ENCODE measurements at places on chromosomes 3 and 15.
A peak's percentile ranks its signal among the peaks of the same experiment; 100 is the strongest.

- DNase-seq = no peak
Observed at GRCh38 chr3:32888739-32889138, 62.7 kb upstream of the CCR4 start.

- DNase-seq = no peak
Observed at GRCh38 chr15:81293728-81294515, 30.0 kb downstream of the STARD5 start.

- peak; percentile 74 for DNase-seq
Observed at GRCh38 chr15:48693484-48693883, 48.0 kb upstream of the FBN1 start.

DNA sequence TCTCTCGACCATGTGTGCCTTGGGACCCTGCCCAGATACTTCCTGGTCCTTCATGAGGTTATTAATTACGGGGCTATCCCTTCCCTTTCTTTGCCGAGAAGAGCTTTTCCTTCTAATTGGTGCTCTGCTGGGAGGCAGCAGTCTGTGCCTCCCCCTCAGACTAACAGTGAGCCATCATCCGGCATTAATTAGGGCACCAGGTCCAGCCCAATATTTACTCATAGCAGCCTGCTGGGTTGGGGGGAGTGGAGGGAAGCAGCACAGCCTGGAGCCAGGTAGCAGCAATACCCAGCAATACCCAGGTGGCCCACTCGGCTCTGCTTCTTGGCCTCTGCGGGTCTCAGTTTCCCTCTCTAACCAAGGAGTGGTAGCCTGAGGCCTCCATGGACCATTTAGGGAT lies 20.1 kb downstream of the CACNA2D2 start:
- DNase-seq = no peak

DNA sequence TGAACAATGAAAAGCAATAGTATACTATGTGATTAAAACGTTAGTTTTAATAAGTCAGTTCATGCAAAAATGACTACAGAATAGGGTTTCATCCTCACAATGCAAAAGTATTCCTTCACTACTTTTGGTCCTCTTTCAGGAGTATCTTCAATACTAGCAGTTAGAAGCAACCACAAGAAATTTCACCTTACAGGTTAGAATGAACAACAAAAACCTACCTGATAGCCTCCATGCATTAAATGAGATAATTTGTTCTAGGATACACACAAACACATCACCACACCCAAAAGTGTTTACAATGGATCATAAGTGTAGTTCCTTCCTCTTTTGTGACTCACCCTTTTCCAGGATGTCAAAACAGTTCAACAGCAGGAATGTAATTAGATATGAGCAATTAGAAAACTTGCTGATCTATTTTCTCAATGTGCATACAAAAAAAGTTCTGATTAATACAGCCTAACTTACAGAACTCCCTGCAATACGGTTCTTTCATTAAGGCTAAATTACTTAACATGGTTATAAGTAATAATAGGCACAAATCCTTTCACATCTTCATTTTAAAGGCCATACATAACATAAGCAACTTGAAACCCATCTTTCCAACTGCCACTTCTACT lies 21.6 kb downstream of the UACA start:
- peak; percentile 53 for DNase-seq

- no peak for DNase-seq
Observed at GRCh38 chr3:18660059-18660458, 234.9 kb upstream of the SATB1 start.

DNA sequence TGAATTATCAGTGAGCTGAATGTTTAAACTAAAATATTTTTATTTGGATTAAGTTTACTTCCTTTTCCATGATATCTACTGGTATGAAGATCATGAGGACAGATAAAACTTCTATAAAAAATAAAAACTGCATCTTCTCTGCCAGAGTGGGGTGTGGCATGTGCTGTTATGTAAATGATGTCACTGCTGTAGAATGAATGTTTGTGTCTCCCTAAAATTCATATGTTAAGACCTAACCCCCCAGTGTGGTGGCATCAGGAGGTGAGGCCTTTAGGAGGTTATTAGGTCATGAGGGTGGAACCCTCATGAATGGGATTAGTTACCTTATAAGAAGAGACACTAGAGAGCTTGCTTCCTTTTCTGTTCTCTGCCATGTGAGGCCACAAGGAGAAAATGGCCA lies 178.7 kb upstream of the DPH6 start:
- DNase-seq = no peak

GRCh38 chr3:107035176-107035575 lies 342.1 kb upstream of the CCDC54 start:
- DNase-seq = no peak

GRCh38 chr3:170760174-170760526 lies 109.8 kb downstream of the RPL22L1 start:
- DNase-seq = peak; percentile 88

GRCh38 chr3:113912552-113913236 lies 35.1 kb upstream of the ZDHHC23 start:
- peak; percentile 64 for DNase-seq

- DNase-seq = no peak
Observed at GRCh38 chr15:43273243-43273642, 6.5 kb upstream of the TGM5 start.

DNA sequence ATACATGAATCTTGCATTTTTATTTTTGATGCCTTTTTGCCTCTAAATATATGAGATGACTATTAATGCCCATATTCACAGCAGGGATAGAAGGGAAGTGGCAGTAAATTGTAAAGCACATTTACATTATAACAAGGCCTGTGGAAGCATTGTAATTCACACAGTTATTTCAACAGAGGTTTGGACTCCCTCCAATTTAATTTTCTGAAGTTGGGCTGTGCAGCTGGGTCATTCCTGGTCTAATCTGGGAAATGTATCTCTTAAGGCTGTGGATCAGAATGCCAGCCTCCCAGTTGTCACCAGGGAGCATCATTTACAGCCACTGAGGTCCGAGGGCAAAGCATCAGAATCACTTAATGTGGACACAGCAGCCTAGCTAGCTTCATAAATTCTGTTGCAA lies 434.5 kb downstream of the MFSD1 start:
- DNase-seq = peak; percentile 46

DNA sequence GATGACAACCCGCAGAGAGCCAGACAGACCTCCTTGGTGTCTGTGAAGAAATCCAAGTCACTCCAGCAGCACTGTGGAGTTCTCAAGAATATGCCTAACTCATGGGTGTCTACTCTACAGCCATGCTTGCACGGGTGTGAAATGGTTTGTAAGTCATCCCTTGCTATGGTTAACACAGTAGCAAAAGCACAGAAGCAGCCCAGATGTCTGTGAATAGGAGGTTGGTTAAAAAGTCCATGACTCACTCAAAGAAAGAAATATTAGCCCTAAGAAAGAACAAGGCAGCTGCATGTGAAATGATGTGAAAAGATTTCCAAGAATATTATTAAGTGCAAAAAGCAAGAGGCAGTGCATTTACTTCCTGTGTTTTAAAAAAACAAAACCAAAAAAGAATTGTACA lies 12.1 kb upstream of the LIMD1 start:
- peak; percentile 81 for DNase-seq

DNA sequence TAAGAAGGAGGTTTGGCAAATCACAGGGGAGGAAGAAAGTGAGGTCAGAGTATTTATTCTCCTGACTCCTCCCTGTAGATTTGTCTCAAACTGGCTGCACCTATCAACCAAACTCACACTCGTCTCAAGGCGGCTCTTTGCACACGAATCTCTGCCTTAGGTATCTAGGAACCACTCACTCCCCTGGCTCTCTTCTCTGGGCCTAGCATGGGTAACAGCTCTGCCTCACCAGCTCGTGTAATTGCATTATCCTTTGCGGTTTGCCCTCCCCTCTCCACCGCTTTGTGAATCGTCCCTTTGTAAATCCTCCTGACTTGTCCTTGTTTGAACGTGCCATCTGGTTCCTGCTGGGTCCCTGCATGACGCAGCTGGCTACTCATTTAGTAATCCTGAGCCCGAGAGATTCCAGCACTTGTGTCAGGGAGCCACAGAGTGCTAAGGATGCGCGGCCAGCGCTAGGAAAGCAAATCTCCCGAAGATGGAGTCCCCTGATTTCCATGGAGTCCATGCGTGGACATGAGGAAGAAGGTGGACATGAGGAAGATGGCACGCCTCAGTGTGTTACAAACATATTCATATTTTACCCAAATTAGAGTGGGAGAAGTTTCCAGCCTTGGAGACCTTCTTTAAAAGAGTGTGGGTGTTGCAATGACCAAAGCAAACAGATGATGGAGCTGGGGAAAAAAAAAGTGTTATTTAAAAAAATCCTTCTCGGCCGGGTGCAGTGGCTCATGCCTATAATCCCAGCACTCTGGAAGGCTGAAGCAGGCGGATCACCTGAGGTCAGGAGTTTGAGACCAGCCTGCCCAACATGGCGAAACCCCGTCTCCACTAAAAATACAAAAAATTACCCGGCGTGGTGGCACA lies 26.7 kb downstream of the NRROS start:
- peak; percentile 78 for DNase-seq

DNA sequence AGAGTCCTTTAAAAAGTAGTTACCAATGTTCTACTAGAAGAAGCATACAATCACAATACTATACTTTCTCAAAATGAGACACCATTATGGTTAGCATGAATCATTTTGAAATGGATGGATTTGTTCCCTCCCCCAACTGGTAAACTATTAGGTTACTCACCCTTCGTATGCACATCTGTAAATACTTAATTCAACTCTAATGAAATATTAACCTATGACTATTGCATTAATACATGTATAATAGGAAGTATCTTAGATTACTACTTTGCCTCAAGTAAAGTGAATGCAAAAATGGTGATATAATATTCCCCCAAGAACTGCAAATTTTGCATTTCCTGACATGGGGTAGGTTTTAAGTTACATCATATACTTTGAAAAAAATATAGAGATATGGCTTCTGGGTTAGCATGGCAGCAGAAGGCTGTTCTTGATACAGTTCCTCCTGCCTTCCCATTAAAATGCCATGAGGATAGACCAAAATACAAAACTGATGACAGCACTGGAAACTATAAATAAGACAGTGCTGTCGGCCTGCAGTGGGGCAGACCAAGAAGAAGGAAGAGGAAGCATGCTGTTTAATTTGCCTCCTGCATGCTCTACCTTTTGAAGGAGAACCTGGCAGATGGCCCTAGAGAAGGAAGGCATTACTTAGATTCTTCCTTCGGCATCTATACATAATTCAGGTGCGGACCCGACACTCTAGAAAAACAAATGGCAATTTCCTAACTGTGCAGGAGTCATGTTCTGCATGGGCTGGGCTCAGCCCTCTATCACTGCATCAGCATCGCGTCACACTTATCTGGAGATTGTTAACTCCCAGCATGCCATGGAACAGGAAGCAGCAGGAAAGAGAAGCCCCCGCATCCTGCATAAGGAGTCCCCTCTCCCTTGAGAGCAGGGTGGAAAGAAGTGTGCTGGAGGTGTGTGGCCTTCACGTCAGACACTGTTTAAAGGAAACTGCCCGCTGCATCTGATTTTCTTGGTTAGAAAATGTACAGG lies 41.8 kb upstream of the NEO1 start:
- no peak for DNase-seq

GRCh38 chr3:46065294-46065705 lies 38.0 kb upstream of the XCR1 start:
- no peak for DNase-seq

GRCh38 chr15:93965304-93965908 lies 266.0 kb upstream of the MCTP2 start:
- DNase-seq = no peak

- DNase-seq = peak; percentile 61
Observed at GRCh38 chr3:193826159-193826795, 233.3 kb downstream of the OPA1 start.

GRCh38 chr15:48887144-48887543 lies 9.2 kb downstream of the EID1 start:
- DNase-seq = no peak

Data from AG10803 (cell line).